ENCODE measurements at places on chromosomes 11 and 22.

GRCh38 chr11:67345247-67345919, 8.0 kb downstream of the POLD4 start:
- DNase-seq = no peak
- no peaks in the 10 kb centered on the region for H3K27me3 ChIP-seq
- H3K27ac ChIP-seq = no peak overlapping the region

GRCh38 chr11:130156108-130157022, 3.2 kb upstream of the ST14 start:
- DNase-seq = no peak
- H3K27ac ChIP-seq = no peak overlapping the region
- no peaks in the 10 kb centered on the region for H3K36me3 ChIP-seq
- peaks cover 40% of the 10 kb centered on the region for H3K27me3 ChIP-seq
- peaks cover 21% of the 10 kb centered on the region for H3K4me1 ChIP-seq

- no peaks in the 10 kb centered on the region for H3K27me3 ChIP-seq
- no peak overlapping the region for H3K4me3 ChIP-seq
- H3K4me1 ChIP-seq = no peaks in the 10 kb centered on the region
- H3K36me3 ChIP-seq = no peaks in the 10 kb centered on the region
These were observed 5.4 kb upstream of the C11orf86 start for GRCh38 chr11:66969584-66970225.

DNA sequence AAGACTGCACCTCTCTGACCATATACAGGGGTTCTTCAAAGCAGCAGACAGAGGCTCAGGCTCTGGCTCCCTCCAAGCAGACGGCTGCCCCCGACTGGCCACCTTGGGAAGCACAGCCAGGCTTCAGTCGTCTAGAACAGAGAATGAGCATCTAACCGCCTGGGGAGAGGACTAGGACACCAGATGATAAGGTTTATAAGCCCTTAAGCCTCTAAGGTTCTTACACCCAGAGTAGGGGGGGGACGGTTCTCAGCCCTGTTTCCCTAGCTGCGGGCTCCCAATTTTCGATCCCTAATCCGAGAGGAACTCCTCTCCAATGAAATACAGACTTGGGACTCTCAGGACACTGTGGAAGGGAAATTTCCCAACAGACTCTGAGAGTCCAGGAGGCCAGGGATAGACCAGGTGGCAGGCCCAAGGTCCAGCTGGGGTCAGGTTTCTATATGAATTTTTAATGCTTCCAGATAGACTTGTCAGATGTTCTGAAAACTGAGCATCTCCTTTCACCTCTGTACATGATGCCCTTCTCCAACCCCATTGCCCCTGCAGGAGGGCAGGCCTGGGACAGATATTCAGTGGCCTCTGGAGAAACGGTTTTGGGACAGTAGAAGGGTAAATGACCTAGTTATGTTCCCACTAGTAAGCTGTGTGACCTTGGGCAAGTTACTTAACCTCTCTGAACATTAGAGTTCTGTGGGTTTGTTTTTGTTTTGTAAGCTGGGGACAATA, 20.2 kb downstream of the RTN4RL2 start:
- peaks cover 18% of the 10 kb centered on the region for H3K36me3 ChIP-seq
- H3K4me3 ChIP-seq = no peak overlapping the region
- DNase-seq = peak; percentile 66

DNA sequence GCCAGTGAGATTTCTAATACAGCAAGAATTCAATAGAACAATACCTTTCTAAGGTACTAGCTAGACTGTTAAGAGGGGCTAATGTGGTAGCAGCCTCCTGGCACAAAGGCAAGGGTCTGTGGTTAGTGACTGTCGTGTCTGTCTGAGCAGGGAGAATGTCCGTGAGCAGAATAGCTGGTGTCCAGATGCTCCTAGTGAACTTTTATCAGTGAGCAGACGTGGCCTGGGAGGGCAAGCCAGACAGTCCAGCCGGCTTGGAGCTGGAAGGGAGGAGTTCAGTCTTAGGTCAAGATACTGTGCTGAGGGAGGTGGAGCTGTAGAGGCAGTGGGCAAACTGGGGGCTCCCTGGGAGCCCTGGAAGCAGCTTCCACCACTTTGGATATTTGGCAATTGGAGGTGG, 138.6 kb downstream of the TEAD1 start:
- H3K27ac ChIP-seq = peak overlapping the region; percentile 53
- no peaks in the 10 kb centered on the region for H3K36me3 ChIP-seq
- no peak overlapping the region for H3K4me3 ChIP-seq
- H3K27me3 ChIP-seq = no peaks in the 10 kb centered on the region

GRCh38 chr11:64777449-64778222, 706 bp downstream of the SF1 start:
- DNase-seq = peak; percentile 87
- H3K36me3 ChIP-seq = peaks cover 44% of the 10 kb centered on the region
- peak overlapping the region; percentile 82 for H3K4me3 ChIP-seq
- no peaks in the 10 kb centered on the region for H3K27me3 ChIP-seq
- peak overlapping the region; percentile 99 for H3K27ac ChIP-seq

GRCh38 chr11:60251485-60252212, 8.7 kb upstream of the MS4A4E start:
- no peak overlapping the region for H3K4me3 ChIP-seq
- no peaks in the 10 kb centered on the region for H3K4me1 ChIP-seq
- no peaks in the 10 kb centered on the region for H3K36me3 ChIP-seq
- DNase-seq = no peak
- peak overlapping the region; percentile 27 for H3K27ac ChIP-seq

- DNase-seq = no peak
- H3K27ac ChIP-seq = no peak overlapping the region
- H3K27me3 ChIP-seq = peaks cover 27% of the 10 kb centered on the region
- H3K36me3 ChIP-seq = no peaks in the 10 kb centered on the region
- no peak overlapping the region for H3K4me3 ChIP-seq
These were observed 9.6 kb upstream of the SCGB2A2 start for GRCh38 chr11:62260261-62260953.

GRCh38 chr22:38941488-38941987, 15.9 kb upstream of the APOBEC3A start:
- no peak for DNase-seq
- peaks cover 48% of the 10 kb centered on the region for H3K27me3 ChIP-seq

- no peak overlapping the region for H3K27ac ChIP-seq
- H3K36me3 ChIP-seq = no peaks in the 10 kb centered on the region
- no peak for DNase-seq
- no peak overlapping the region for H3K4me3 ChIP-seq
- H3K27me3 ChIP-seq = no peaks in the 10 kb centered on the region
These were observed 10.4 kb upstream of the SREBF2 start for GRCh38 chr22:41822317-41823057.

DNA sequence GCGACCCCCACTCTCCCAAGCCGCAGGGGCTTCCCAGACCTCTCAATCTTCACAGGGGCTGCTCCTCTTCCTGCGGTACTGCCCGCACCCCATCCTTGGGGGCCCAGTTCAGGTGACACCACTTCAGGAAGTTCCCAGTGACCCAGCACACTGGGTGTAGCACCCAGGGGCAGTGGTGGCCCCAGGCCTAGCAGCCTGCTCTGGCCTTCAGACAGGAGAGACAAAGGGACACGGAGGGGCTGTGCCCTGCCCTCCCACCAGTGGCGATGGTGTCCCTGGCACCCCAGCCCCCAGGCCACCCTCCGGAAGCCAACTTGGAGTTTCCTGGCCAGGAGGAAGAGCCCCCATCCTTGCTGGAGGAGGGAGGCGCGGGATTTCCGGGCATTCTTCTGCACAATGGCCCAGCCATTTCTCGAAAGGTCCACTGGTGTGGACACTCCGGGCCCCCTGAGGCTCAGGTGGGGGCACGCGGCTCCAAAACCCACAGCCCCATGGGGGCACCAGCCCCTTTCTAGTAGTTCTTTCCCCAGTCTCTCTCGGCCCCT, 978 bp upstream of the CLDN5 start:
- peaks cover 67% of the 10 kb centered on the region for H3K4me1 ChIP-seq
- H3K36me3 ChIP-seq = no peaks in the 10 kb centered on the region
- peak overlapping the region; percentile 73 for H3K4me3 ChIP-seq
- DNase-seq = peak; percentile 33

DNA sequence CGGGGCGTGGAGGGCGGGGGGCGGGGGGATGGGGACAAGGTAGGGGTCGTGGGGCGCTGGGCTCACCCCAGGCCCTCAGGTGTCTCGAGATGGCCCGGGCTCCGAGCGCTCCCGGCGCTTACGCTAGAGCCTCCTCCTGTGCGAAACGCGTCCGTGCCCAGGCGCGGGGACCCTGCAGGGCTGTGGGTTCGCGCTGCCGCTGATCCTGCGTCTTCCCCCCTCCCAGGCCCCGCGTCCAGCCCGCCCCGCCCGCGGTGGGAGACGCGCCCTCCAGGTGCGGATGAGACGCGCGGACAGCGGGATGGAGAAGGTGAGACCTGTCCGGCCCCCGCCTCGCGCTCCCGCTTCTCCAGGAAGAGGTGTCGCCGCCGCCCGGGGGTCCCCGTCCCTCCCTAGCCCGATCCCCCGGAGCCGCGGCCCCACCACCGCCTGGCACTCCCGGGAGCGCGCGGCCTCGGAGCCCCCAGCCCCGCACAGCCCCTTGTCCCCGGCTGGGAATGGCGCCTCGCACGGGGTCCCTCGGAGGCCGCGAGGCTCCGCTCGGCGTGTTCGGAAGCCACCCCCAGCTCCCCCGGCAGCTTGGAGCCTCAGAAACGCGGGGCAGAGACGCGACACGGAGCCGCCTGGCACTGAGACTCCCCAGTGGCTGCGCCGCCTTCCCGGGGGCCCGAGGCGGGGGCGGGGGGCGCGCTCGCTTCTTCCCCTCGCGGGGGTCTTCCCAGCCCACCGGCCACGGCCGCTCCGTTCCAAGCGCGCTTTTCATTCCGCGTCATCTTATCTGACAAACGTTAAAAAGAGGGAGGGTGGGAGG, 27.6 kb upstream of the TOLLIP start:
- H3K27me3 ChIP-seq = peaks cover 15% of the 10 kb centered on the region
- peak overlapping the region; percentile 62 for H3K4me3 ChIP-seq
- peak overlapping the region; percentile 56 for H3K27ac ChIP-seq
- peak; percentile 43 for DNase-seq
- peaks cover 23% of the 10 kb centered on the region for H3K4me1 ChIP-seq

DNA sequence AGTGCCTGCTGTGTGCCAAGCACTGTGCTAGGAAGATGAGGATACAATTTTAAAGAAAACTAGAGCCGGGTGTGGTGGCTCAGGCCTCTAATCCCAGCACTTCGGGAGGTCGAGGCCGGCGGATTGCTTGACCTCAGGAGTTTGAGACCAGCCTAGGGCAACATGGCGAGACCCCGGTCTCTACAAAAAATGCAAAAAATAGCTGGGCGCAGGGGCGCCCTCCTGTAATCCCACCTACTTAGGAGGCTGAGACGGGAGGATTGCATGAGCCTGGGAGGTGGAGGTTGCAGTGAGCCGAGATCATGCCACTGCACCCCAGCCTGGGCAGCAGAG, 8.3 kb downstream of the TPBGL start:
- H3K27ac ChIP-seq = no peak overlapping the region
- no peak for DNase-seq
- peaks cover 57% of the 10 kb centered on the region for H3K27me3 ChIP-seq
- H3K4me1 ChIP-seq = no peaks in the 10 kb centered on the region

GRCh38 chr11:59283311-59283710, 70.6 kb upstream of the MPEG1 start:
- H3K4me1 ChIP-seq = no peaks in the 10 kb centered on the region
- no peak overlapping the region for H3K4me3 ChIP-seq
- H3K36me3 ChIP-seq = no peaks in the 10 kb centered on the region
- peaks cover 19% of the 10 kb centered on the region for H3K27me3 ChIP-seq
- no peak overlapping the region for H3K27ac ChIP-seq
- DNase-seq = no peak

- peaks cover 68% of the 10 kb centered on the region for H3K4me1 ChIP-seq
- DNase-seq = no peak
- H3K27ac ChIP-seq = no peak overlapping the region
- H3K36me3 ChIP-seq = peaks cover 4% of the 10 kb centered on the region
These were observed 20.5 kb downstream of the UBE2L3 start for GRCh38 chr22:21587803-21588611.

Measured in left ventricle myocardium inferior (tissue), 1 donor.